ENCODE measurements at places on chromosomes 3 and 15.

GRCh38 chr3:59813148-59813538, 763.3 kb upstream of the CFAP20DC start:
- DNase-seq, result no peak

GRCh38 chr3:114320246-114320645, 26.4 kb downstream of the TIGIT start:
- DNase-seq, result no peak

GRCh38 chr15:60326824-60327654, 70.7 kb downstream of the ANXA2 start:
- DNase-seq, result peak; percentile 60

DNA sequence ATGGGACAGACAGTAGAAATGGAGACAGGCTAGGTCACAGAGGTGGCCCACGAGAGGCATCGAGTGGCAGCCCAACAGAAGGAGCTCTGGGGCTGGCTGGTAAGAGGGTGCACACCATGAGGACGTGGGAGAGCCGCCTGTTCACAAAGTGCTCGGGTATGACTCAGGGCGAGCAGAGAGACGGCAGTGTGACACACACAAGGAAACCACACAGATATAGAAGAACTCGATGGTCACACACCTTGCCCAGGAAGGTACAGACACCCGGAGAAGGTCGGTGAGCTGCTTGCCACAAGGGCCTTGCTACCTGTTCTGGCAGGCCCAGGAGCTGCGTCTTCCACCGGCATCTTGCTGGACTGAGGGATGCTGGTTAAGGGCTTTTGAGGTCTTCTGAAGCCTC, 50.2 kb downstream of the CA12 start:
- no peak for DNase-seq

DNA sequence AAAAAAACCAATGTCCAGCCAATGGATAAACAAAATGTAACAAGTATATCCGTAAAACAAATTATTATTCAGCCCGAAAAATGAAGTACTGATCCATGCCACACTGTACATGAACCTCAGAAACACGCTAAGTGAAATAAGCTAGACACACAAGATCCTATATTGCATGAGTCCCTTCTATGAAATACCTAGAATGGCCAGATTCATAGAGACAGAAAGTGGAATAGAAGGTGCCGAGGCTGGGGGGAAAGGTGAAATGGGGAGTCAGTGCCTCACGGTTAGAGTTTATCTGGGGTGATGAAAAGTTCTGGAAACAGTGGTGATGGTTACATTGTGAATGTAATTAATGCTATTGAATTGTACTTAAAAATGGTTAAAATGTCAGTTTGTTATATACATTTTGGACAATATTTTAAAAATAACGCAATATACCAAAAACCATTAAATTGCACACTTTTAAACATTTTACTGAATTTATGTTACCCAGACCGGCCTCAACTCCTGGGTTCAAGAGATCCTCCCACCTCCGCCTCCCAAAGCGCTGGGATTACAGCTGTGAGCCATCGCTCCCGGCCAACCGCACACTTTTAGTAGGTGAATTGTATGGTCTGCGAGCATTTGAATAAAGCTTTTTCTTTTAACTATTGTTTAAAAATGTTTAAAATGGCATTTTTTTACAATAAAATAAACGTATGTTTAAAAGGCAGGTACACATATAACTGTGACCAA, 2.1 kb downstream of the RNF168 start:
- peak; percentile 34 for DNase-seq

All from common myeloid progenitor, CD34-positive (primary cell).